ENCODE measurements at places on chromosomes 3 and 15.
A peak's percentile ranks its signal among the peaks of the same experiment; 100 is the strongest.

DNA sequence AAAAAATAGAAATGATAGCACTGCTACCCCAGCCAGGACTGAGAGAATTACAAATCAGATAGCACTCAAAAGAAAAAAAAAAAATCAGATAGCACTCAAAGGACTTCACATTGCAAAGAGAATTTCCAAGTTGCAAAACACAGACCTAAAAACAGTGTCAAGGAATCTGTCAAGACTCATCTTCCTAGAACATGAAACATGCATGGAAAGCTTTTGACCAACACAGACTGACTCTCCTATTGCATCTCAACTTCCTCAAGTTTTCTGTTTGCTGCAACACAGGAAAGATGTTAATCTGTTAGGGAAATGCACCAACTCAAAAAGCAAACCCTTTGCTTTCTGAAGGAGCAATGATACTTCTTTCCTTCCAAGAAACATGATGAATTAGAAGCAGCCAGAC, 42.3 kb downstream of the RAB27A start:
- no peak for DNase-seq

DNA sequence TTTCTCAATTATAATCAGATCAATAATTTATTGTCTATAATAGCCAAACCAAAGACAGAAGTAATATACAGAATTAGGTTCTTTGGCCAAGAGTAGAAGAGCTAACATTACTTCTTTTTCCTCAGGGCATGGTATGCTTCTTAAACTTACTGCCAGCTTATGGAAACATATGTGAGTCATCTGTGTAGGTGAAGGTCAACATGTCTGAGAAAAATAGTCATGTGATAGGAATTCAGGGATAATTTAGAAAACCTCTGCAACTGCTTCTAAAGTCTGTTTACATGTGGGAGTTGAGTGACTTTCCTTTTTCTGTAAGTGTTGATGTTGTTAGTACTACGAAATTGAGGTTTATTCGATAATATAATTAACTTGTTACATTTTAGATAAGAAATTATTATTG, 19.2 kb upstream of the MAP6D1 start:
- peak; percentile 65 for DNase-seq

DNA sequence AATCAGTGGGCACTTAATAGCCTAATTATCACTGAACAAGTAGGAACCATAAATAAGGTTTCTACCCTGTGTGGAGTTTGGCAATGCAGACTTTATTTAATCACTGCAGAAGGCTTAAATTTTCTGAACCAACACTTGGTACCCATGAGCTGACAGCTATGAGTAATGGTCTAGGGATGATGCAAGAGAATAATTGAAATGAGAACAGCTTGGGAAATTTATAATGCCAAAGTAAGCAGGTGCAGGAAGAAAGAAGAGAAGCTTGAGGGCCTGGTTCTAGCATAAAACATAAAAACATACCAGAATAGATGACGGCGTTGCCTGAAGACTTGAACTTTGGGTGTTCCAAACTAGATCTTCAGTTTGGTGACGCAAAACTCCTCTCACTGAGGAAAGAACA, 67.0 kb downstream of the IMPG2 start:
- no peak for DNase-seq

DNA sequence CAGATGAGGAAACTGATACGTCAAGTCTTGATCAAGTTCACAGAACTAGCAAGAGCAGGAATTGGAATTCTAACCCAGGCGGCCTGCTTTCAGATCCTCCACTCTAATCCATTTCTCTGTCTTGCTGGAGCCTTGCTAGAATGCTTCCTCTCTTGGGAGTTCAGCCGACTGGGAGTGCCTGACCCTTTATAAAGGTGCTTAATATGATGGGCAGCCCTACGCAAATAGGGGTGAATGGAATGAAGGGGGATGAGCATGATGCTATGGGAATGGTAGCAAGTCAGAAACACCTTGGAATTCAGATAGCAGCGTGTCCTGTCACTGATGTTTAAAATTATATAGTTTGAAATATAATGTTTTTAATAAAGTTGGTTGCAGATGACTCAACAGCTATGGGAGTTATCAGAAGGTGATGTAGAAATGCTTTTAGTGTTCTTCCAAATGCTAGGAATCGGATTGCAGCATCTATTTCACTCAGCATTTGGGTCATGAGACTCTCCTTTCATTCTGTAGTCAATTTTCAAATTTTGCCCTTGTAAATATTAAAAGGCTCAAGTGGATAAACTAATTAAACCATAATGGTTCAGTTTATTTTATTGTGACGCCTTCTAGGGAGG, 150.7 kb downstream of the FNDC3B start:
- no peak for DNase-seq

- no peak for DNase-seq
These were observed 316.8 kb downstream of the VPS13C start for GRCh38 chr15:61743345-61743909.

GRCh38 chr15:30953731-30954378, 37.6 kb downstream of the MTMR10 start:
- DNase-seq, result peak; percentile 89

DNA sequence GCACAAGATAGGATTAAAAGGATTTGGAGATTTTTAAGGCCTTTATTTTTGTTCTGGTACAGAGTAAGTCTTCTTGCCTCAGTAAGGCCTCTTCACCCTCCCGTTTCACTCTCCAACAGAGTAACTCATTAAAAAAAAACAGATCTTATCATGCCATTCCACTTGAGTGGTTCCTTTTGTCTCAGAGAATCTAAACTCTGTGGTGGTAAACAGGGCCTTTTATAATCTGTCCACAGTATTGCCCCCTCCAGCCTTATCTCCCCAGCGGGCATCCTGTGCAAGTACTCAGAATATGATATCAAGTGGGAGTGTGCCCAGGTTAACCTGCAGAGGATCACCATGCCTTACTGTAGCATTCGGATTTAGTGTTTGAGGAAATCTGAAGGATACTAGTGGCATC, 20.3 kb upstream of the ATOSA start:
- DNase-seq, result no peak

DNA sequence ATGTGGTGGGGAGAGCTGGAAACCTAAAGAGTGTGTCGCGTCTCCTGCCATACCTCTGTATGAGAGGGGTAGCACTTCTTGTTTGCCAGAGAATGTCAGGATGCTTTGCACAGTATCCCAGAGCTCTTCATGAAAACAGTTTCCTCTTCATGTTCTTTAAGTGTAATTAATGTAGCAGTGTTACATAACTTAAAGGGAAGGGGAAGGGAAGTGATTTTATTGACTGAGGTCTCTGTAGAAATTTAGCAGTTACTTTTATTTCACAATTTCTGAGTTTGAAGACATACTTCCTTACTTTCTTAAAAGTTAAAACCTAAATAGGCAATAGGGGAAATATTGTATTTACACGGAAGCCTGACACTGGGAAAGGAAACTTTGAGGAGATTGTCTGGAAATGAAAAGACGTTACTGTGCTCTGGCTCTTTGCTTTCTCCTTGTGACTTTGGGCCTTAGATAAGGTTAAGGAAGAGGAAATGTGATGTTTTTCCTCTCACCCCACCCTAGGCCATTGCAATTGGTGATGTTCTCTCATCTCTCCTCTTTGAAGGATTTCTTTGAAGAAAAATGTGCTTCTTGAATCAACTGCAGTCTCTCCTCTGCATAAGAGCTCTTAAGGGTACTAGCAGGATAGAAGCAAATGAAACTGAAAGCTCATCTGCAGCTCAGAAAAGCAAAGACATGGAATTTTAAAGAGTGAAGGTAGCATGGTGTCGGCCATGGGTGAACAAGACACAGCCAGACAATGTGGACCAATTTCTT, 6.0 kb downstream of the NXPE3 start:
- no peak for DNase-seq

DNA sequence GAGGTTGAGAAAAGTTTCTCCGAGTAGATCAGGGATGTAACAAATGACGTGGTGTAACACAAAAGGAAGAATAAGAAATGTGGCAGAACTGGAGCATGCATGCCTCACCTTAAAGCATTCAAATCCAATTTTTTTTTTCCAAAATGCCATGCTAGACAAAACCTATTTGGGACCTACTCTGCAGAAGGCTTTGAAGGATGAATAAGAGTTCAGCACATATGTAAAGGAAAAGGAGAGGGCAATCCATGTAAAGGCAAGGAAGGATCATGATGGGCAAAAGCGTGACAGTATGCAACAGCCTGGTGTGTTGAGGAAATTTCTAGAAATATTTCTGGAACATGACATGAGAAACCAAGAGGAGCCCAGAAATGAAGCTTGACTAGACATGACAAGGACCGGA, 116.4 kb downstream of the OXNAD1 start:
- no peak for DNase-seq

DNA sequence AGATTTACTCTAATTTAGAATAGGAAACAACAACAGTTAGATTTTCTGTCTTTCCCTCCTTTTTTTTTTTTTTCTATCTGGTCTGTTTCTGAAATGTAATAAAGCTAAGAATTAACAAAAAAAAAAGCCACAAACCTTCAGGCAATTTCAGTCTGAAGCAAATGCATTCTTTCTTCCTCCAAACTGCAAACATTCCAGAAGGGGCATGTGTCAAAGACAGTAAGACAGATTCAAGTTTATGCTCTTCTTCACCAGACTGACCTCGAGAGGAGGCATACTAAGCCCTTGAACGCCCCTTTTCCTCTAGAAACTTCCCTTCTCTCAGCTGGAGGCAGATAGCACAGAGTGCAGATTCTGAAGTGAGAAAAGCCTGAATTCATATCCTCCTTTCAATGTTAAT, 654.6 kb upstream of the LMCD1 start:
- no peak for DNase-seq

DNA sequence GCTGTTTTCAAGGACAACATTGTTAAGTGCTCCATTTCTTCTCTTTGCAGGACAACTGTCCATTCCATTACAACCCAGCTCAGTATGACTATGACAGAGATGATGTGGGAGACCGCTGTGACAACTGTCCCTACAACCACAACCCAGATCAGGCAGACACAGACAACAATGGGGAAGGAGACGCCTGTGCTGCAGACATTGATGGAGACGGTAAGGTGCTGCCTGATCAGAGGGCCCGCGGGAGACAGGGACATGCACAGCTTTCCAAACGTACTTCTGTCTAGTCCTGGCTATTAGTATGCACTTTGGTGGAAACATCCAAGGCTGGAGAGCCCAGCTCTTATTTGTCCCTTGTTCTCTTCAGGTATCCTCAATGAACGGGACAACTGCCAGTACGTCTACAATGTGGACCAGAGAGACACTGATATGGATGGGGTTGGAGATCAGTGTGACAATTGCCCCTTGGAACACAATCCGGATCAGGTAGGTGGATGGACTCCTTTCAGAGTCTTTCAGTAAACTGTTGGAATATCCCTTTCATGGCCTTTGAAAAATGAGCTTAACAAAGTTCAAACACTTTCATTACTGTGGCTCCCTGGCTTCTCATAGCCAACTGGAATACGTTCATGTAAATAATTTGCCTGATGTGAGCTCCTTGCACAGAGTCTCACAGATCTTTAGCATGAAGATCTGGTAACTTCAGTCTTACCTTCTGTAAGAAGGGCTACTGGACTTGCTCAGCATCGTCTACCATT, 10.4 kb downstream of the THBS1 start:
- no peak for DNase-seq

DNA sequence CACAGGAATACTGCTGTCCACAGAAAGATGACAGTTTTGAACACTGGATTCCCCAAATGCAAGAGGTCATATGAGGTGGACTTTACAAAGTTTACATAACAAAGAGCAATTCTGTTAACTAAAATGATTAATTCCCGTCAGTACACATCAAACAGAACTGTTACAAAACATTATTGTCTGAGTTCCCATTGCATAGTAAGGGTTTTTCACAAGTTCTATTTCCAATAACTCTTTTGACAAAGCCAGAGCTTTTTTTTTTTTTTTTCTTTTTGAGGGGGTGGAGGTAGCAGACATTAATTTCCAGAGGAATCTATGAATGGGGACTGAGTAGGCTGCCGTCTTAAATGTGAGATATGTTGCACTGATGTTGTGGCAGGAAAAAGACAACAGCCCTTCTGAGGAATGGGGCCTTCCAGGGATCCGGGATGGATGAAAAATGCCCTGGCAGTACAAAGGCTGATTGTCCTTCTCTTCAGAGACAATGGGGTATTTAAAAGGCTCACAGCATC, 178.1 kb upstream of the KBTBD8 start:
- no peak for DNase-seq

GRCh38 chr3:73656241-73656890, 31.6 kb upstream of the PDZRN3 start:
- DNase-seq, result no peak

DNA sequence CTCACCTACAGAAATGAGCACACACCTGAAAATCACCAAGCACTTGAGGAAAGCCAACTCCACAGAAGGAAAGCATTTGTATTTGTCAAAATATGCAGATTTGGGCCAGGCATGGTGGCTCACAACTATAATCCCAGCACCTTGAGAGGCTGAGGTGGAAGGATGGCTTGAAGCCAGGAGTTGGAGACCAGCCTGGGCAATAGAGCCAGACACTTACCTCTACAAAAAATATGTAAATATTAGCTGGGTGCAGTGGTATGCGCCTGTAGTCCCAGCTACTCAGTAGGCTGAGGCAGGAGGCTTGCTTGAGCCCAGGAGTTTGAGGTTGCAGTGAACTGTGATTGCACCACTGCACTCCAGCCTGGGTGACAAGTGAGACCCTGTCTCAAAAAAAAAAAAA, 12.3 kb downstream of the RLBP1 start:
- no peak for DNase-seq

- no peak for DNase-seq
These were observed 86.1 kb upstream of the PSMD6 start for GRCh38 chr3:64109438-64109837.

GRCh38 chr3:168405288-168405687, 309.6 kb upstream of the GOLIM4 start:
- DNase-seq, result no peak

- no peak for DNase-seq
These were observed 28.1 kb upstream of the INSYN1 start for GRCh38 chr15:73781038-73781925.

DNA sequence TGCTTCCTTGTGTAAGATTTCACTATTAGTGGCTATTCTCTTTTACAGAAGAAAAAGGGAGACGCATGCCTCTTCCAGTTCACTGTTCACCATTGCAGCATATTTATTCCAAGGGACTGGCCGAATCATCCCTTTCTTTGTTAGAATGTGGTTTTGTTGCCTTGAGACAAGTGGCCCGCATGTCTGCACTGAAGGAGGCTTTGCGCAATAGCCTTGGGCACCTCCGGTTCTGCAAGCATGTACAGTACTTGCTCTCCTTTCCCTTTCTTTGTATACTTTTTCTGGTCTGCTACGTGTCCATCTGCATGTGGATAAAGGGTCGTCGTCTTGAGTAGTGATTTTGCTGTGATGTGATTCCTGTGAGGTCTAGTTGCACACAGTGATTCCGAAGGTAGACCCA, 43.0 kb downstream of the FLNB start:
- DNase-seq, result peak; percentile 55

- no peak for DNase-seq
These were observed 204.4 kb downstream of the RYR3 start for GRCh38 chr15:33515121-33515520.

DNA sequence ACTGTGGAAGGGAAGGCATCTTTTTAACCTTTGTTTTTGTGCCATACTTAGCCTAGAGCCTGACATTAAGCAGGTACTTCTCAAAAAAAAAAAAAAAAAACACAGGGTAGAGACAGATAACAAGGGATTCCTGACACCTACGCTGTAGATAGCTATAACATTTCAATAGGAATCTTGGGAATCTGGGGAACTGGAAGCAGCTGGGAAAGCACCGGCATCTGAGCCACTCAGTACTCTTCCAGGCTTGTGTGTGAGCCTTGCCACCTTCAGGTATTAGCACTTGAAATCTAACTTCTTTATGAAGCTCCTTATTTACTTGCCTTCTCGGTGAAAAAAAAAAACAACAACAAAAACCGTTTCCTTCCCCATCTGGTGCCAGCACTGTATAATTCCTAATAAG, 46.8 kb downstream of the PIK3CA start:
- DNase-seq, result no peak

- DNase-seq, result no peak
These were observed 100.0 kb downstream of the MAGI1 start for GRCh38 chr3:65938676-65939075.

All from HS-5 (cell line).